ENCODE measurements at places on chromosomes 4 and X. TPM values are rescaled to one million over a fixed set of nuclear protein-coding genes. Genes with fewer than 3 reads are reported as not detected.

- no peaks in the 10 kb centered on the region for H3K27me3 ChIP-seq
- no peaks in the 10 kb centered on the region for H3K36me3 ChIP-seq
- DNase-seq, result peak; percentile 14
- H3K4me3 ChIP-seq, result no peak overlapping the region
Observed at GRCh38 chr4:54586320-54586955, 71.3 kb upstream of the KIT start.

The CPZ gene
- total RNA-seq, result 5.5 TPM

DNA sequence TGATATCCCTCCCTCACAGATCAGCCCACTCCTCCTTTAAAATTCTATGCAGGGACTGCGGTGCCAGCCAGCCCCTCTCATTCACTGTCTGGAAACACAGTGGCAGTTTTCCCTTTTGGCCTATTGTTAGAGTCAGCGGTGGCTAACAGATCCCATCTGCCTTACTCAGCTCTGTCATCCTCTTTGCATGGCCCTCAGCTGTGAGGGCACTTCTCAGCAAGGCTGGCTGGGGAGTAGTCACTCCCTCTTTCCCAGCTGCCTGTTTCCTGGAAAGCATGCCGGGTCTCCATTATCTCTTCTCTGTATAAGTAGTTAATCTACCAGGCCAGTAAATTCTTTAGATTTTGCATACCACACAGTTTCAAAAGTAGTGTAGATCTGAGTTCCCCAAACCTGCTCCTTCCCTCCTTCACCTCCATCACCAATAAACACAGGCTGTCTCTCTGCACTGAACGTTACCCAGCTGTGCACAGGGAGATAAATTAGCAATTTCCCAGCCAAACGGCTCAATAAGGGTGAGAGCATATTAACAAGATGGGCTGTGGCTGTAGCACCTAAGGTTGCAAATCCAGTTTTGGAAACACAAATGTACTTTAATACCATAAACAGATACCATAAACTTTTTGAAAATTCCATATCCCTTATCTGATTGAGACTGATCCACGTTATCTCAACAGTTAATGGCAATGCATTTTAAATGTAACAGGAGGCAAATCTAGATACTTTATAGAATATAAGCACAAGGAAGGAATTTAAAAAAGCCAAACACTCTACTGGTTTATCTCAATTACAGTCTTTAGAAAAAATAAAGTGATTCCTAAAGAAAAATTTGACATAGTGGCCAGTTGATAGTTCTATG, 229.3 kb downstream of the ANKRD50 start:
- no peak overlapping the region for H3K4me3 ChIP-seq
- H3K4me1 ChIP-seq, result no peaks in the 10 kb centered on the region
- peak; percentile 80 for DNase-seq
- no peaks in the 10 kb centered on the region for H3K36me3 ChIP-seq
- no peaks in the 10 kb centered on the region for H3K27me3 ChIP-seq
- H3K27ac ChIP-seq, result no peak overlapping the region

The EVC2 gene
- total RNA-seq, result 3.9 TPM

The LEF1 gene
- 4.2 TPM for total RNA-seq

DNA sequence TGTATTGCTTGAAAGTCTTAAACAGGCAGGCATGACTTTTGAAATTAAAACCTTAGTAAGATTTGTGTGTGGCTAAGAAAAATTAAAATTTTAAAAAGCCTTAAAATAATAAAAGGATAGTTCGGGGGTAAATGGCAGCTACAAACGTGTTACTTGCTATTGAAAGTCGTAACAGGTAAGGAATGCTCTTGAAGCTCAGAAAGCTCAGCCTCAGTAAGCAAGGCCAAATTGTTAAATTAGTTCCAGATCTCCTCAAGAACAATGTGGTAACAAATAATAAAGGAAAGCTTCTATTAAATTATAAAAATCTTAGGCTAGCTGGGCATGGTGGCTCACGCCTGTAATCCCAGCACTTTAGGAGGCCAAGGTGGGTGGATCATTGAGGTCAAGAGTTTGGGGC, 25.5 kb downstream of the PRMT9 start:
- no peaks in the 10 kb centered on the region for H3K4me1 ChIP-seq
- no peak overlapping the region for H3K27ac ChIP-seq
- no peak overlapping the region for H3K4me3 ChIP-seq
- no peak for DNase-seq
- H3K27me3 ChIP-seq, result no peaks in the 10 kb centered on the region

Measured in lung (tissue), 17 donors.